CD4-positive, alpha-beta T cell treated with Interleukin-17A for 1 hour (primary cell): ENCODE measurements at places on chromosomes 5 and 9.

GRCh38 chr5:56159521-56159947, 73.6 kb downstream of the ANKRD55 start:
- DNase-seq: peak; percentile 19

DNA sequence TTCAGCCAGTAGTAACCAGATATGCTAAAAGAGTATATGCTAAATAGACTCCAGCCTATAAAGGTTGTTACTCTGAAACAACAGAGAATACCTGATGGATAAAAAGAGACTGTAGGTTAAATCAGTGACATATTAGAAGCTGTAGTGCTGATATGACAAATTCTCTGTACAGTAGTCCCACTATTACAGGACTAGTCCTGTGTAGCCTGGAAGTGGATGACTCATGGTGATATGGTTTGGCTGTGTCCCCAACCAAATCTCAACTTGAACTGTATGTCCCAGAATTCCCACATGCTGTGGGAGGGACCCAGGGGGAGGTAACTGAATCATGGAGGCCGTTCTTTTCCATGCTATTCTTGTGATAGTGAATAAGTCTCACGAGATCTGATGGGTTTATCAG, 276.2 kb upstream of the POU5F2 start:
- DNase-seq: no peak

DNA sequence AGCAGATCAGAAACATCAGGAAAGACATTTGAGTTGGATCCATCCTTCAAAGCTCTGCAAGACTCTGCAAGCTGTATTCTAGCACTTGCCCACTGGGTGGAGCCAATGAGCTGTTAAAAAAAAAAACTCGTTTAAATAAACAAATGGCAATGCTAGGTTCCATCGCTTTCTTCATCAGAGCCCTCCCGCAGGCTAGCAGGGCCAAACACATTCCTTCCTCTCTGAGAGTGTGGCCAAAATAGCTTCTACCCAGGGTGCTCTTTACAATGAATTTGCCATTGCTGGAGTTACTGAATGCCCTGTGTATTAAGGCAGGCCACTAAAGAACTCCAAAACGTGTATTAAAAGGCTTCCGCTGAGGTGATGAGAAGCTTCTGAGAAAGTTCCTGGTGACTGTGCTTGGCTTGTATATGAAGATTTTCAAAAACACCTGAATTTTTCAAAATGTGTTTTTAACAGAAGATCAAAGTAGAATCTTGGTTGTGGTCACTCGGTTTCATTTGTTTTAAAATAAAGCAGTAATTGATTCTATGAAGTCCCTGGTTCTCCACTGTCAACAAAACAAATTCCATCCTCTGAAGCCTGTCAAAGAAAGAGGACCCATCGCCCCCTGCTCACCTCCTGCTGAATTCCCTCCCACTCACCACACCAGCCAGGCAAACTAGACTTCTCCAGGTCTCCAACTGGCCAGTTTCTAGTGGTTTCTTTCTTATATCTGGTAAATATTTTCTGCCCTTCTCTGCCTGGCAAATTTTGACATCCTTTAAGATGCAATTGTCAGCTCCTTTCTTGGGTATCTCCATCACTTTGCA, 36.5 kb upstream of the EQTN start:
- DNase-seq: peak; percentile 52

DNA sequence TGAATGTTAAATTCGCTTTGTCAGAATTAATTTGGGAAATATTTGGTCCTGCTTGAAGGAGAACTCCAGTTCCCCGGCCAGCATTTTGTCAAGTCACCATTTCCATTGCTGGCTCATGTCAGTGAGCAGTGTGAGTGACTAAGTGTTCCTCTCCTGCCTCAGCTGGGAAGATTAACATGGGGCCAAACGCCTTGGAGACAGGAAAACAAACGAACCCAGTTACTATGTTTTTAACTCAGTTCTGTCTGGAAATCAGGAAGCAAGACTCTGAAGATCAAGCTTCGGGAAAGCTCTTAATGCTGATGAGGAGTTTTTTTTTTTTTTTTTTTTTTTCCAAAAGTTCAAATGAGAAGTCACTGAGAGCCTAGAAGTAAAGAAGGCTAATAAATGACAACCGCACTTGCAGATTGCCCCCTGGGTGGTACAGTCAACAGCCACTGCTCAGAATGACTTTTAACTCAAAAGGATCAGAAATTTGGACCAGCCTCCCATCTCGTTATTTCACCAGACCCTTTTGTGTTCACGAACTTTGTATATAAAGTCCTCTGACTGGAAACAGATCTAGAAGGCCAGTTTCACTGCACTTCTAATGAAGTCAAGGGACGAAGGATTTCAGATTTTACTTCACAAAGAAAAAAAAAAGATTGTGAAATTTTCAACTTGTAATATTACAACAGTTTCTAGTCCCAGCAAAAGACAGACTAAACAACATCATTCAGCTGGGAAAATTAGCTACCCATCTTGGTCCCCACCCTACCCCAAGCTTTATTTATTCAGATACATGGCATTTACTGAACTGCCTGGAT, 121.3 kb downstream of the LHFPL2 start:
- no peak for DNase-seq

DNA sequence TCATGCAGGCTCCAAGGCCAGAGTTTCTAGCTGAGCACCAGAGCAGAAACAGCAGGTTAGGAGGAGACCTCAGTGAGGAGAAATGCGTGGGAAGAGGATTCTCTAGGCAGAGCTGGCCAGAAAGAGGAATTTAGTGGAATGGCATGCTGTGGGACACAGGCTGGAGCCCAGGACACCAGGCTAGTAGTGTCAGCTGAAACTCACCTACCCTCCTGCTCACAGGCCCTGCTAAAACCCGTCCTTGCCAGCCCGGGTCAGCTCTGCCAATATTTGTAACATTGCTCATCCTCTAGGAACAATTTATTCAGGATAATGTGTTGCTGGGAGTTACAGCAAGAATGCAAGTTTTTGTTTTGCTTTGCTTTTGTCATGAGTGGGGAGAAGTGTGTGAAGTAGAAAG, 40.2 kb upstream of the AGXT2 start:
- DNase-seq: no peak

DNA sequence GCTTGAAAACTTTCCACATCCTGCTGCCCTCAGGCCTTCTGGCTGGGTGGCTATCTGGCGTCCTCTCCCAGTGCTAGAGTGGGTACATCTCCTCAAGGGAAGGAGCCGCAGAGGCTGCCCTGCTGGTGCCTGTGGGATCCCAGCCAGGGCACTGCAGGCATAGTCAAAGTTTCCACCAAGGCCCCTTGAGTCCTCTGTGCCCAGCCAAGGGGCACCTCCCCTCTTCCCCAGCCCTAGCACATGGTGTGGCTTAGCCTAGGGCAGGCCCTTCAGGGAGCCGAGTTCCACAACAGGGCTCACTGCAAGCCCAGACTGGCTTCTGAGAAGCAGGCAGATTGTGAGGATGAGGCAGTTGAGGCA, 103.2 kb downstream of the RGS3 start:
- no peak for DNase-seq

DNA sequence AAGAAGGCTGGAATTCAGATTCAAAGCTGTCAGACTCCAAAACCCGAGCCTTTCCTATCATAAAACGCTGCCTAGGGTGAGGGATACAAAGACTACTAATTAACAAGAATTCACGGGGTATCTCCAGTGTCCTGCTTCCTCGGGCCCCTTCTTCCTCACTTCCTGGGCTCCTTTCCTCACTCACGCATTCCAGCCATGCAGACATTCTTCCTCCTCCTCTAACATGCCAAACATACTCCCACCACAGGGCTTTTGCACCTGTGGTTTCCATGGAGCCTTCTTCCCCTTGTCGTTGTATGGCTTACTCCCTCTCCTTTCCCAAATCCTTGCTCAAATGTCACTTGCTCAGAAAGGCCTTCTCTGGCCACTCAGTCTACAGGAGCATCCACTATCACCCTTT, 191.4 kb upstream of the TRIM32 start:
- DNase-seq: no peak

DNA sequence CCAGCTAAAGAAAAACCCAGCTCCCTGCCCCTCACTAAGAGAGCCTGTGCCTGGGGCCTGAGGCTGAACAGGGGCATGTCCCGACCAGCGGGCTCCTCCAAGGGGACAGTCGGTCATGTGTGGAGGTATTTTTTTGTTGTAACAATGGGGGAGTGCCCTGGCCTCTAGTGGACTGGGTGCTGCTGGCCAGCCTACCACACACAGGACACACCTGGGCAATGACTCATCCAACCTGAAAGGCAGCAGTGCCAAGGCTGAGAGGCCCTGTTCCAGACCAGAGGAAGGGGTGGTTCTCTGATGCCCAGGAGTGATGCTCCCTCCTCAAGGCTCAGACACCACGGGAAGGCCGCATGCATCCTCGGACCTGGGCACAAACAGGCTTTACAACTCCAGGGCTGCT, 181.5 kb downstream of the OLFM1 start:
- DNase-seq: no peak

- peak; percentile 34 for DNase-seq
Observed at GRCh38 chr9:136881691-136882108, 4.6 kb upstream of the TRAF2 start.

- DNase-seq: no peak
Observed at GRCh38 chr9:33878691-33879366, 61.9 kb downstream of the UBE2R2 start.

- DNase-seq: no peak
Observed at GRCh38 chr5:131635684-131636572, 899 bp upstream of the RAPGEF6 start.
